ENCODE measurements at places on chromosomes 3 and 15. TPM values are rescaled to one million over a fixed set of nuclear protein-coding genes. Genes with fewer than 3 reads are reported as not detected.

GRCh38 chr15:92541291-92542200 is 114.0 kb downstream of the FAM174B start:
- no peaks in the 10 kb centered on the region for H3K4me1 ChIP-seq
- no peak overlapping the region for H3K27ac ChIP-seq
- H3K36me3 ChIP-seq: no peaks in the 10 kb centered on the region
- DNase-seq: no peak

GRCh38 chr15:42502477-42502876 is 7.0 kb downstream of the SNAP23 start:
- no peaks in the 10 kb centered on the region for H3K36me3 ChIP-seq
- H3K27ac ChIP-seq: no peak overlapping the region
- H3K4me3 ChIP-seq: no peak overlapping the region
- H3K27me3 ChIP-seq: no peaks in the 10 kb centered on the region
- peaks cover 53% of the 10 kb centered on the region for H3K4me1 ChIP-seq

- no peaks in the 10 kb centered on the region for H3K36me3 ChIP-seq
- no peak overlapping the region for H3K4me3 ChIP-seq
- no peak for DNase-seq
Observed at GRCh38 chr15:61383421-61383820, 154.3 kb upstream of the RORA start.

The CRYGS gene
- total RNA-seq: 3.8 TPM

DNA sequence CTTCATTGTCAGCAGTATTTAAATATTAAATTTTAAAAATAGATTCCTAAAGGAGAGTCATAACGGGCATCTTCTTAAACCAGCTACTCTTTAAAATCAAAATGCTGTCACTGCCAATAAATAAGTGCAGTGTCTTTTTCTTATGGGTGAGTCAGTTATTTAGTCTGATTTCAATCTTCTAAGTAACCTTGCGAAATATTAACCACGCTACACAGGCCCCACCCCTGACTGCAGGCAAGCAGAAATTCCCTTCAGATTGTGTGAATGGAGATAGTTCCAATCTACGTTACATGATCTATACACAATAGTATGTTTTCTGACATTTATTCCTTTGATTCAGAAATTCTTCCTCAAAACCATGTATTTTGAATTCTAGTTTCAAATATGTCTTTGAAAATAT is 141.5 kb downstream of the GADL1 start:
- no peak for DNase-seq
- no peaks in the 10 kb centered on the region for H3K27me3 ChIP-seq
- H3K36me3 ChIP-seq: no peaks in the 10 kb centered on the region
- no peaks in the 10 kb centered on the region for H3K4me1 ChIP-seq
- H3K27ac ChIP-seq: no peak overlapping the region
- H3K4me3 ChIP-seq: no peak overlapping the region

DNA sequence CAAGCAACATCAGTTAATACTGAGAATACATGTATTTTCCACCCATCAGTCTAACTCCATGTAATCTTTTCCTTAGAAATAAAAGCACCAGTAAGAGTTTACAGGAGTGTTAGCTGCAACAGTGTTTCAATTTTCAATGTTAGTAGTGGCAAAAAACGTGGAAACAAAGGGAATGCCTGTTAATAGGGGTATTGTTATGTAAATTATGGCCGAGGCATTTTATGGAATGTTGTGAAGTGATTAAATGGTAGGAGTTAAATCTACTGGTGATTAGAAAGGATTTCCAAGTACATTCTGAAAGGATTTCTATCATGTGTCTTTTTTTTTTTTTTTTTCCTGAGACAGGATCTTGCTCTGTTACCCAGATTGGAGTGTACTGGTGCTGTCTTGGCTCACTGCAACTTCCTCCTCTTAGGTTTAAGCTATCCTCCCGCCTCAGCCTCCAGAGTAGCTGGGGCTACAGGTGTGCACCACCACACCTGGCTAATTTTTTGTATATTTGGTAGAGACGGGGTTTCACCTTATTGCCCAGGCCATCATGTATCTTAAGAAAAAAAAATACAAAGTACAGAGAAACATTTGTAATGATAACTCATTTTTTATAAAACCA is 6.6 kb downstream of the ATP6V1A start:
- no peaks in the 10 kb centered on the region for H3K36me3 ChIP-seq
- DNase-seq: no peak
- H3K4me1 ChIP-seq: peaks cover 5% of the 10 kb centered on the region
- H3K27ac ChIP-seq: no peak overlapping the region
- H3K27me3 ChIP-seq: no peaks in the 10 kb centered on the region

GRCh38 chr3:41933154-41933676 is 28.7 kb downstream of the ULK4 start:
- H3K4me3 ChIP-seq: no peak overlapping the region
- H3K27ac ChIP-seq: peak overlapping the region; percentile 13
- H3K27me3 ChIP-seq: no peaks in the 10 kb centered on the region
- no peaks in the 10 kb centered on the region for H3K36me3 ChIP-seq
- H3K4me1 ChIP-seq: peaks cover 6% of the 10 kb centered on the region
